ENCODE measurements at places on chromosomes 7 and 10.
A peak's percentile ranks its signal among the peaks of the same experiment; 100 is the strongest.

DNA sequence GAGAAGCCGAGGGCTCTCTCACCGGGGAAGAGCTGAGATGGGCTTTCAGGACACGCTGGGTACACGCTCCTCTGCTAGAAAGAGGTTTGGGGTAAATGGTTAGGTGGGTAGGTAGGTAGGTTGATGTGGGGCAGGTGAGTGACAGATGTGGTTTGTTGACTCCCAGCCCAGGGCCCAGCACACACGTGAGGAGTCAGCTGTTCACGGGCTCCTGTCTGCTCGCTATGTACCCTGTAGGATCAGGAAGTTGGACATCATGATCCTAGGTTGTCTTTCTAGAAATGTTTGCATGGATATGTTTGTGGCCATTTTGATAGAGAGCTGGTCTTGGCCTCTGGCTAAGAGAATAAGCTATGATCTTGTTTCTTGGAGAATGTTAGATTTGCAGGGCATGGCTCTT, 109.0 kb downstream of the TACC2 start:
- no peak for DNase-seq

GRCh38 chr10:614790-615582, 74.5 kb downstream of the DIP2C start:
- no peak for DNase-seq

- DNase-seq = no peak
Measured at GRCh38 chr7:25060487-25061055, 64.5 kb downstream of the CYCS start.

DNA sequence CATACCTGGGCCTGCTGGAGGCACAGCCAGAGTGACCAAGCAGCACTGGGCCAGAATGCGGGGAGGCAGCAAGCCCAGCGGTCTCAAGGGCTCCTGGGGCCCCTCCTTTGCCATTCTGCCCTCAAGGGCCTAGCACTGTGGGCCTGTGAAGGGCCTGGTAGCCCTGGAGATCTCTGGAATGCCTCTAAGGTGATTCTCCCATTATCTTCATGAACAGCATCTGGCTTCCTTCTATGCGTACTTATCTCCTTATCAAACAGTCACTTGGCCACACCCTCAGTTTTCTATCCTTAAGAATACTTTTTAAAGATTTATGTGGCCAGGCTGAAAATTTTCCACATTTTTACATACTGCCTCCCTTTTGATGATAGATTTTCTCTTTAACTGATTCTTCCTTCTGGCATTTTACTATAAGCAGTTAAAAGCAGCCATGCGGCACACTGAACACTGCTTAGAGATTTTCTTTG, 67.5 kb upstream of the CCNY start:
- DNase-seq = no peak

DNA sequence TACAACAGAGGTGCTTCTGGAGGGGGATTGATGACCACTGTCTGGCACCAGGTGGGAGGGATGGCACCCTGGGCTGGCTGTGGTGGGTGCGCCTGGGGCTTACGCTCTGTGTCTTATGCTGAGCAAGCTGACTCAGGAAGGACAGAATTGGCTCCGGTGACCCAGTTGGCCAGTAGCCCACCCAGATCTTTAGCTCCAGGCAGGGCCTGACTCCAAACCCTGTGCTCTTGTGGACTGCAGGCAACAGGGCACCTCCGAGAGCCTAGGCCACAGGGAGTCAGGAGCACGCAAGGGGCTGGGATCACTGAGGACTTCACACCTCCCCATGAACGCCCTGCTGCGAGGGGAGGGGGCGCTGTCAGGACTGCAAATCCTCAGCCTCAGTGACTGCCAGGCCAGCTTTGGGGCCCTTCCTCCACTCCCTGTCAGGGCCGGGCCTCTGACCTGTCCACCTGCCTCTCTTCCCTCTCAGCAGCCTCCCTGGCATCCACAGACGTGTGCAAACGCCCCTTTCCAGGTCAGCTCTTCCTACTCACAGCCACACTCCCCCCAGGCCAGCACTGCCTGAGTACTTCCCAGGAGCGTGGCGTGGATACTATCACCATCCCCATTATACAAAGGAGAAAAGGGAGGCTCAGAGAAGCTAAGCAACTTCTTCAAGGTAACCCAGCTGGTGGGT, 118.7 kb downstream of the SLIT1 start:
- DNase-seq = no peak

DNA sequence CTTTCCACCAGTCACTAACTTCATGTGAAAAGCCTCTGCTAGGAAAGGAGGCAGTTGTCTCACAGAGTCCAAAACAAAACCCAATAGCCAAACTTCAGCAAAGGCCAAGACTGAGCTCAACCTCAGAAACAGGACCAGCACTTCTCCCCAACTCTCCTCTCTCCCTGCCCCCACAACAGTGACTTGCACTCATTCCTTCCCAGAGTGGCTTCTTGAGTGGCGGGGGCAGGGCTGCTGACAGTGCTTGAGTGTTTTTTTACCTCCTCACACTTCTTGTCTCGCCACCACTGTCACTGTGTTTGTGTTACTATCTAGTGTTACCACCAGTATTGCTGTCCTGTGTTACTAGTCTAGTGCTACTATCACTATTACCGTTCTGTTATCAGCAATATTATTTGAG, 206.8 kb downstream of the KLF6 start:
- DNase-seq = no peak

- DNase-seq = no peak
Measured at GRCh38 chr7:100384628-100385294, 11.5 kb downstream of the PILRA start.

DNA sequence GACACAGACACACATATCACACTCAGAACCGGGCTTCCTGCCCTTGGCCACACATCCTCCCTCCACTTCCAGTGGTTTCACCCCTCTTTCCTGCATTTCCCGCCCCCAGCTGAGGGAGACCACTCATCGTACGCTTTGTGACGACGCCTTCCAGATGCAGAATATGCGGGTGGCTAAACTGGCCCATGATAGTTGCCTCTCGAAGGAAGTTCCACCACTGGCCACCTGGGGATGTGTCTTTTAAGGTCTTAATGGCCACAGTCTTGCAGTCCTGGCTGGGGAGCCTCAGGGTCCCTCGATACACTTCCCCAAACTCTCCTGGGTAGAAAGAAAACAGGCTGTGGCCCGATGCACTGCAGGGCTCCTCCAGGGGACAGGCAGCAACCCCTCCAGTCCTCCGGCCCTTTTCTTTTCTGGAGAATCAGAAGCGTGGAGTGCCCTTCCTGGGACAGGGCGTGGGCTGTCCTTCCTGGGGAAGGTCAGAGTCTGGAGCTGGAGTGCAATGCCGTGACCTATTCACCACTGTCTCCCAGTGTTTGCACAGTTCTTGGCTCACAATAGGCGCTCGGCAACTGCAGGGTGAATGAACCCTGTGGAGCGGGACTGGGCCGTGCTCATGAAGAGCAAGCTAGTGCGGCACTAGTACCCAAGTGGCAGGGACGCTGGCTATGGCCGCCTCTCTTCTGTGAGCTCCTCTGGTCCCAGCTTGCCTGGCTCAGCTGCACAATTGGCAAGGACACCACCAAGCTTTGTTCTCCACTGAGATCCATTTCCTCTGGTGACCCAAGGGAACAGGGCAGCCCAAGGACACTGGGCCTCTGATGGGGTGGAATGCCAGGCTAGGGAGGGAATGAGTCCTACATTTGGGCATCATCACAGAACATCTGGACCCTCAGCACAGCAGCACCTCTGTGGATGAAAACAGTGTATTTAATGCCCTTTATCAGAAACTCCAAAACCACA, 13.2 kb downstream of the EPHA1 start:
- no peak for DNase-seq

GRCh38 chr7:146175716-146176115, 59.1 kb downstream of the CNTNAP2 start:
- DNase-seq = no peak

- no peak for DNase-seq
Measured at GRCh38 chr7:26291699-26292538, at the start of gene SNX10. TSS of gene SNX10 (plus strand) at chr7:26291862. CDS start at chr7:26346443, 54,581 bp downstream.

DNA sequence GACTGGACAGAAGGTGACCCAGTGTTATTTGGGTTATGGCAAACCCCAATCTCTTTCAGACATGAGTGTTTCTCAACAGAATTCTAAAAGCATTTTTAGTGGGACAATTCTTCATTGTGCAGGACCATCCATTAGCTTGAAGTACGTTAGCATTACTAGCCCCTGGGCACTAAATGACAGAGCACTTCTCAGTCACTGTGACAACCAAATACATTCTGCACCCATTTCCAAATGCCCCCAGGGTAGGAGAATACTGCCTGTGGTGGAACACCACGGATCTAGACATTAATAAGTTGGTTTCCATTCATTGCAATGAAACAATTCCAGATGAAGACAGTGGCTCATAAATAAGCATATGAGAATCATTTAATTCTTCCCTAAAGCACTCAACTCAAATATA, 102.4 kb upstream of the FRMD4A start:
- DNase-seq = no peak

DNA sequence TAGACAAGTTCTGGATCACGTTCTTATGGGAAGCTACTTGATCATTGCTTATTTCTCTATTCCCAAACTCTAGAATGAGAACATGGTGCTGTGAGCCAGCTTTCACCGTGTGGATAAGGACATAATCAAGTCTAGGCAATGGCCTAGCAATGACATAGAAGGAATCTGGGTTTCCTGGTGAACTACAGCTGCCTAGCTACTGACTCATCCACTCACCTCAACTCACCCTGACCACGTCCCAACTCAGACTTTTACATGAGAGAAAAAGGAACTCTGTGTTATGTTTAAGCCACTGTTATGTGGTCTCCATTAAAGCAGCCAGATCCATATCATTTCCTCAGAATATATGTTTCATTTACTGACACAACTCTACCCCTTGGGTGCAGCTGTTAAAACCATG, 18.8 kb upstream of the MET start:
- peak; percentile 70 for DNase-seq

GRCh38 chr7:150994141-150994837, 3.5 kb downstream of the NOS3 start:
- DNase-seq = no peak

- DNase-seq = no peak
Measured at GRCh38 chr7:146956321-146956720, 839.7 kb downstream of the CNTNAP2 start.

GRCh38 chr7:103593691-103594090, 147.7 kb upstream of the SLC26A5 start:
- no peak for DNase-seq

DNA sequence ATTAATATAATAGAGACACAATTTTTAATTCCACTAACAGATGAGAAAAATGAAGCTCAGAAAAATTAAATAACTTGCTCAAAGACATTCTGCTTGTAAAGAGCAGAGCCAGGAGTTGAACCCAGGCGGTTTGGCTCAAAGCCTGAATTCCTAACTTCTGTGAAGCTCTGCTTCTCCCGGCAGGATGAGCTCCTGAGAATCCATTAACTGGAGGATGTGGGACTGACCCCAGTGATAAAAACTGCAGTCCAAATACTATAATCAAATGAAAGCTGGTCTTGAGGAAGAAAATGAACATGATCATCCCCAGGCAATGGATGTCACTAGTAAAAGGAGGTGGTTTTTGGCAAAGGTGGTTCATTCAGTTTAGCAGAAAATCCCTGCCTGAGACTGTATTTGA, 898.2 kb downstream of the CCSER2 start:
- no peak for DNase-seq

DNA sequence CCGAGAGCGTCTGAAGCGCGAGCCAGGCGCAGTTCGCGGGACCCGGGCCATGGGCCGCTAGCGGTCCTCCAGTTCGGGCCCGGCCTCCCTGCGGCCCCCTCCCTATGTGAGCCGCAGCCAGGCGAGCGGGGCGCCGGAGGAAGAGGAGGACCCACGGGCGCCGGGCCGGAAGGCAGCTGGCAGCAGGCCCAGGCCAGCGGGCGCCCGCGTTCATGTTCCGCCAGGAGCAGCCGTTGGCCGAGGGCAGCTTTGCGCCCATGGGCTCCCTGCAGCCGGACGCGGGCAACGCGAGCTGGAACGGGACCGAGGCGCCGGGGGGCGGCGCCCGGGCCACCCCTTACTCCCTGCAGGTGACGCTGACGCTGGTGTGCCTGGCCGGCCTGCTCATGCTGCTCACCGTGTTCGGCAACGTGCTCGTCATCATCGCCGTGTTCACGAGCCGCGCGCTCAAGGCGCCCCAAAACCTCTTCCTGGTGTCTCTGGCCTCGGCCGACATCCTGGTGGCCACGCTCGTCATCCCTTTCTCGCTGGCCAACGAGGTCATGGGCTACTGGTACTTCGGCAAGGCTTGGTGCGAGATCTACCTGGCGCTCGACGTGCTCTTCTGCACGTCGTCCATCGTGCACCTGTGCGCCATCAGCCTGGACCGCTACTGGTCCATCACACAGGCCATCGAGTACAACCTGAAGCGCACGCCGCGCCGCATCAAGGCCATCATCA, 1.1 kb downstream of the ADRA2A start:
- DNase-seq = no peak

GRCh38 chr10:12214763-12215218, 18.8 kb downstream of the CDC123 start:
- no peak for DNase-seq

GRCh38 chr10:1522237-1522636, 215.1 kb downstream of the ADARB2 start:
- no peak for DNase-seq

GRCh38 chr7:121388950-121389349, 7.2 kb downstream of the FAM3C start:
- no peak for DNase-seq

GRCh38 chr7:69342154-69342884, 256.0 kb upstream of the AUTS2 start:
- DNase-seq = no peak

DNA sequence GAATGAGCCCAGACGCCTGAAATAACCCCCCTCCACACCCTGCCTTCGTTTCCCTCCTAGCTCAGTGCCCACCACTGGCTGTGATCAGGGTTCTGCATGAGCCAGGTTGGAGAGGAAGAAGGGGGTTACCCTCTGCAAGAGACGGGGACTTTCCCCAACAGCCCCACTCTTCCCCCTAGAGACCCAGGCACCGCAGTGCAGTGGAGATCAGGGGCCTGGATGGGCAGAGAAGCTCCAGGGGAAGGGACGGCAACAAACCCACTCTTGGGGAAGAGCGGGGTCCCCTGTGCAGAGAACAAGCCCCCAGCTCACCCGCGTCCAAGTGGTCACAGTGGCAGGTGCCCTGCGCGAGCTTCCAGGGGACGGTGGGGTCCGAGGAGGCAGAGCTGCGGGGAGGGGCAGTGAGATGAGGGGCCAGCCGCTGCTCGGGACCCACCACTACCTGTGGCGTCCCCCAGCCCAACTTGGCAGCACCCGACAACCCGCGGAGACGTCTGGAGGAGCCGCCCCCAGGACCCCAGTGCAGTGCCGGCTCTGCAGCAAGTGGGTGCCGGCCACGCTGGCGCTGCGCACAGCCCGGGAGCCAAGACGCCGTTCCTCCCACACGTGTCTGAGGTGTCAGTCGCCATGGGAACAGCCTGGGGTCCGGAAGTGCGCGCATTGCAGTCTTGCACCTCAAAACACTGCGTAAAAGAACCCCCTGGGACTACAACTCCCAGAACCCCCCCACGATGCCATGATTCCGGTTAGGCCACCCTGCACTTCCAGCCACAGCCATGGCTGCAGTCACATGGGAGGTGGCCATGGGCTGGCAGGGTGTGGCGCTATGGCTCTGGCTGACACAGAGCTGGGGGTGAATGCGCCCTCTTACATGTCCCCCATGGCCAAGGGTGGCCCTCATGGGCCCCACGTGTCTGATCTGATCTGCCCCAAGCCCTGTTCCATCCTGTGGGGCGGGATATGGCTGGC, 45.8 kb upstream of the WIPI2 start:
- DNase-seq = no peak
